Activated T-cell treated with anti-CD3 and anti-CD28 coated beads, Interleukin-2, amount 50 U/mL, for 72 hours (primary cell): ENCODE measurements at places on chromosomes 6 and 20. TPM values are rescaled to one million over a fixed set of nuclear protein-coding genes. Genes with fewer than 3 reads are reported as not detected.

Gene ZFP57
- 6.3 TPM for total RNA-seq

Gene PTK7
- total RNA-seq: 7.8 TPM

Gene RUNX2
- total RNA-seq: 39.3 TPM

DNA sequence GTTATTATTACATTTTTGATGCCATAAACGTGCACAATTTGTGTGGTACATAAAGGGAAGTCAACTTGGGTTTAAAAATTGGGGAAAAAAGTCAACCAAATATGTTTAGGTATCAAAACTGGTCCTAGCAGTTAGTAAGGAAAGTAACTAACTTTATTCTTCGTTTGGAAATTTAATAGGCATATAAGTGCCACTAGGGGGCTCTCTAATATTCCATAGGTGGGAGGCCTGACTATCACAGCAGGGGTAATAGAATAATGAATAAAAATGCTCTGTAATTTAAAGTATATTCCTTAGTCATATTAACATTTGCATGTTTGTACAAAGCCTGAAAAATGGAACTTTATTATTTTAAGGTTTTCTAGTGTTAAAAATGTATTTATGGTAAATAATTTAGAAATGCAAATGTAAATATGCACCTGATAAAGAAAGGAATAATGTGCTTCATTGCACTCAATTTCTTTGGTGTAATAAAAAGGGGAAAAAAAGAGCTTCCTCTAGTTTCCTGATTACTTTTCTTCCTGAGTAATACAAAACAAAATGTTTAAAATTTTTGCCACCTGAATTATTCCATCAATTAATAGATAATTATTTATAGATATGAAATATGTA is 125.7 kb upstream of the HDAC2 start:
- DNase-seq: no peak

DNA sequence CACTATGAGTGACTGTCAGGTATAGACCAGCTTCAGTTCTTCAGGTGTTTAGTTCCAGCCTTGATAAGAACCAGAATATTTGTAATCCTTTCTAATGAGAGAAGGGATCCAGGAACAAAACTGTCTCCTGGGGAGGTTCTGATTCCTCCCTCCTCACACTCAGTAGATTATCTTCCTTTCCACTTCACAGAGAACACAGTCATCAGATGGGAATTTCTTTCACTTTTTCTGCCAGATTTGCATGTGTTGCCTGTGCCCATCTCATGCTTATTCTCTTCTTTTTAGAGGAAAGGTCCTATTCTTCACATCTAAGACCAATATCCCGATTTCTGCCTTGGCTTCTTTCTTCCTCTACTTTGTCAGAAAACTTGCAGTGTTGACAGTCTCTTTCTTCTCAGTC is 50.8 kb downstream of the CD109 start:
- no peak for DNase-seq

DNA sequence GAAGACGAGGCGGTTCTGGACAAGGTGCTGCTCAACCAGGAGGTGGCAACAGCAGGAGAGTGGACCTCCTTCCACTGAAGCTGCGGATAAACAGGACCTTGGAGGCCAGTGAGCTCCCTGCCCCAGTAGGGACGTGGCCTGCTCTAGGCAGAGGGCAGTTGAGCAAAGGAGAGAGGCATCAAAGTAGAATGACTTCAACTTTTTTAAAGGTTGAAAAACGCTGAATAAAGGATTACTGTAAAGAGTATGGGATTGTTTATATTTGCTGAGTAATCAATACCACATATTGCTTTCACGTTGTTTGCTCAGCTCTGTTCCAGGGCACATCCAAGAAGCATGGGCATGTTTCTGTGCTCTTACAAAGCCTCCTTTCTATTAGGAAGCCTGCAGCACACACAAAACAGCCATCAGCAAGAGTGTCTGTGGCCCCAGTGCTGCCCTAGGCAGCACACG is 48.1 kb downstream of the ERMARD start:
- DNase-seq: no peak

GRCh38 chr6:25579902-25580495 is 72.0 kb upstream of the SCGN start:
- DNase-seq: no peak

GRCh38 chr6:14524319-14524718 is 406.7 kb downstream of the CD83 start:
- no peak for DNase-seq
